Fibroblast of lung (primary cell): ENCODE measurements at places on chromosomes 11 and 22.

DNA sequence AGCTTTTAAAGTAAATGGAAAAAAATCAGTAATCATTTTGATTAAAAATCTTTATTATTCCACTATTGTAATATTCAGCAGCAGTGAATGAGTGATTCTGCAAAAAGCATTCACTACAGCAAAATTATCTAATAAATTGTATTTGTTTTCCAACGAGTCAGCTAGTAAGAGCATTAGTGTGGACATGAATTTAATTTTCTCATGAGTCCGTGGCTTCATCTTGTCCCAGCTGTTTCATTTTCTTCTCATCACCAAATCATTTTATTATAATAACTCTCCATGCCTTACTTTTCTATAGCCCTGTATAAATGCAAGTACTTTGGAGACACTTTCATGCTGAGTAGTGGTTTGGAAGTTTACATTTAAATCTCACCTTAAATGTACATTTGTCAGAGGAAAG lies 66.2 kb downstream of the FANCF start:
- DNase-seq = no peak

- no peak for DNase-seq
Observed at GRCh38 chr11:17165247-17165890, 42.4 kb downstream of the PIK3C2A start.

DNA sequence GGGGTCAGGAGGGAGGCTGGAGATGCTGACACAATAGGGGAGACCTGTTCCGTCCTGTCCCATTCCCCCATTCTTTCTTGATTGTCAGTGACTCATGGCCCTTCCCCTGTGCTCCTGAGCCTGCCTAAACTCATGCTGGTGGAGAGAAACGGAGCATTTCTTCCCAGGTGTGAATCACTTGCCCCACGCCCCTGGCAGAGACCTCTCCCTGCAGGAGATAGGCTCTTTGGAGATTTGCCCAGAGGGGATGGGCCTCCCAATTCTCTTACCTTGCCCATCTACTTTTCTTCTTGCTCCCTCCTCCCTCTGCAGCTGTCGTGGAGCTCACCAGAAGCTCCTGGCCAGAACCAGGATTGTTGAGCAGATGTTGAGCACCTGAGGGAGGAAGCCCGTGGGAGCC lies 121.9 kb upstream of the OR9Q1 start:
- no peak for DNase-seq

DNA sequence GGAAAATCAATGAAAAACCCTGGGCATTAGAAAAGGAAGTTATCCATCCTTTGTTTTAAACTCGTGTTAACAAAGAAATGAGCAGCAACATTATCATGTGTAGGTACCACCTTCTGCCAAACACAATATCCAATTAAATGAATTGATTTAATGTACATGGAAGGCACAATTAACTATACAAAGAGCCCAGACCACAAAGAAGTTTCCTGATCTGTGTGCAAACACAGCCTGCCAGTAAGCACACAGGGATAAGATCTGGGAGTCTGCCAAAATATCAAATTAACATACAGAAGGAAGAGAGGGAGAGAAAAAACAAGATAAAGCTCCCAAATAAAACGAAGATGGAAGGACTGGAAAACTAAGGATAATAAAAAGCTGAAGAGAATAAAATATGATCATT lies 54.1 kb upstream of the SLC25A1 start:
- no peak for DNase-seq

- no peak for DNase-seq
Observed at GRCh38 chr11:74951226-74951625, 2.2 kb downstream of the SPCS2 start.

- peak; percentile 69 for DNase-seq
Observed at GRCh38 chr11:131064373-131064991, 148.2 kb upstream of the SNX19 start.

- DNase-seq = peak; percentile 67
Observed at GRCh38 chr22:50218996-50219727, 18.4 kb downstream of the SELENOO start.

DNA sequence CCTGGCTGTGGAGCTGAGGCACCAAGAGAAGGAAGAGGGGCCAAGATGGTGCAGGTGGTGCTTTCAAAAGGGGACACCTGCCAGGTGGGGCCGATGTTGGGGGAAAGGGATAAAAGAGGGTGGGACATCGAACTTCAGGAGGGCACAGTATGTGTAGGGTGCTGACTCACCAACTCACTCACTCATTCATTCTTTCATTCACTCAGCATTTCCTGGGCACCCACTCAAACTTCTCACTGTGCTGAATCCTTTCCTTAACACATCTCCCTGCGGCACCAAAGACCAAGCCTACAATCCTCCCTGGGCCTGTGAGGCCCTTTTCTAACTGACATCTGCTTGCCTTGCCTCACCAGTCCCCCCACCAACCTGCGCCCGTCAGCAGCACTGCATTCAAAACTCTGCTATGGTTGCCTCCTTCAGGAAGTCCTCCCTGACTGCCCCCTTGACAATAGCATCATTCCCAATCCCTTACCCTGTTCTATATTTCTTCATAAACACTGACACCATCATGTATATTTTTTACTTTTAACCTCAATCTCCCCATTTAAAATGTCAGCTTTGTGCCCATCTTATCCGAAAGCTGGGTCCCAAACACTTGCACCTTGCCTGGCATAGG lies 246.6 kb downstream of the MN1 start:
- DNase-seq = peak; percentile 42

DNA sequence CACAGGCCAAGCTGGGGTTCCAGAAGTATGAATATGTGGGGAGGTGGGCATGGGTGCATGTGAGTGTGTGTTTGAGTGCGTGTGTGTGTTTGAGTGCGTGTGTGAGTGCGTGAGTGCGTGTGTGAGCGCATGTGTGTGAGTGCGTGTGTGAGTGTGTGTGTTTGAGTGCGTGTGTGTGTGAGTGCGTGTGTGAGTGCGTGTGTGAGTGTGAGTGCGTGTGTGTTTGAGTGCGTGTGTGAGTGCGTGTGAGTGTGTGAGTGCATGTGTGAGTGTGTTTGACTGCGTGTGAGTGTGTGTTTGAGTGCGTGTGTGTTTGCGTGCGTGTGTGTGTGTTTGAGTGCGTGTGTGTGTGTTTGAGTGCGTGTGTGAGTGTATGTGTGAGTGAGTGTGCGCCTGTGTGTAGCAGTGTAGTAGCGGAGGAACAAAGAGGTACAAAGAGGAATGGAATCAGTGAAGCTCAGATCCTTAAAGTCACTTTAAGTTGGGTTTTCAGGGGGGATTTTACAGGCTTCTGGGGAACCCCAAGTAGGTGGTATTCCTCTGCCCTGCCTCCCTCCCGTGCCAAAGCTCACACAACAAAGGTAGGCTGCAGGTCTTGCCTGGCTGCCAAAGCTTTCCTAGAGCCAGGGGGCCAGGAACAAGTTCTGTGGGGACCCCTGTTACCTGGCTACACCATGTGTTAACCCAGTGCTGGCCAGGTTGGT lies 137.1 kb downstream of the KIRREL3 start:
- no peak for DNase-seq

GRCh38 chr11:69808667-69809086 lies 10.5 kb downstream of the FGF3 start:
- peak; percentile 27 for DNase-seq

DNA sequence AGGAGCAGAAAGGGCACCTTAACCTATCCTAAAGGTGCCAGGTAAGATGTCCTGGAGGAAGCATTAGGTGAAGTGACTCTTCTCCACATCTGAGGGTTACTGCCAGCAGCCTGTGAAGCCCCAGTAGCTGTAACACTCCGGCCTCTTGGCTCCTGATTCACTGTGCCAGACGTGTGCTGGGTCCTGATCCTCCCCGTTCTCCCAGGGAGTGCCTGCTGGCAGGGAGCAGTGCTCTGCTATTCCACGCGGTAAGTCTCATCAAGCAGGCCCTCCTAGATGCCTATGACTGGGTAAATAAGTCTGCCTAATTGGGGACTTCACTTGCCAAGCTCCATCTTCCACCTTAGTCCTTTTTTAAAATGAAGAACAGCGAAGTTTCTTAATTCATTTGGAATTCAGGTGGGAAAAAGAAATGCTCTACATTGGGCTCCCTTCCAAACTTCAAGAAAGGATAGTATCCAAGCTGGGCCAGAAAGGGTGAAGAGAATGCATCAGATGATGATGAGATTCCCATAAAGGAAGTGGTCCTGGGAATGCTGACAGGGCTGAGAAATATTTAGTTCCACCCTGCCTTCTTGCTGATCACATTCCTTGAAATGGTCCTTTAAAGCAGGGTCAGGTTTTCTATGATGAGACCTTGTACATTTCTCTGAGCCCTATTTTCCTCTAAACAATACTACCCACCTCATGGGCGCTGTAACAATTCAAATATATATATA lies 188.0 kb downstream of the MAML2 start:
- DNase-seq = peak; percentile 56

GRCh38 chr11:35265755-35266454 lies 126.9 kb downstream of the CD44 start:
- no peak for DNase-seq

GRCh38 chr22:32331236-32331917 lies 26.3 kb upstream of the RFPL3 start:
- no peak for DNase-seq

DNA sequence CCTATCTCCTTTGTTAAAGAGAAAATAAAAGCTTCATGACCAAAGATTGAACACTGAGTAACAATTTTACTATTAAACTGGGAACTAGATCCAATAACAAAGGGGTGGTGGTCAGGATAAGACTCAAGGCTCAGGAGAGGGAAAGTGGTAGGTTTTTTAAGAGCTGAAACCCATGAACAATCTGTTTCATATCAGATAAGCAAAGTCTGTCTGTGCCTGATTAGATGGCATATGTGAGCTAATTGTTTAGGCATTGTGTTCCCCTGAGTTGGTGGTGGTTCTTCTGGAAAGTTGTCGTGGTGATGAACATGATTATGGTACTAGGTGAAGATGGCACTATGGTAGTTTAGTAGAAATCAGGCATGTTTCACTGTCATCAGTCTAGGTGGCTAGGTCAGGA lies 24.4 kb downstream of the USP47 start:
- no peak for DNase-seq

- no peak for DNase-seq
Observed at GRCh38 chr11:71542879-71543777, 5.1 kb upstream of the KRTAP5-9 start.

- no peak for DNase-seq
Observed at GRCh38 chr11:11845071-11845470, 3.3 kb downstream of the USP47 start.

- DNase-seq = no peak
Observed at GRCh38 chr11:89457190-89457589, 34.0 kb downstream of the NOX4 start.

GRCh38 chr11:13859892-13860291 lies 102.6 kb upstream of the SPON1 start:
- no peak for DNase-seq

DNA sequence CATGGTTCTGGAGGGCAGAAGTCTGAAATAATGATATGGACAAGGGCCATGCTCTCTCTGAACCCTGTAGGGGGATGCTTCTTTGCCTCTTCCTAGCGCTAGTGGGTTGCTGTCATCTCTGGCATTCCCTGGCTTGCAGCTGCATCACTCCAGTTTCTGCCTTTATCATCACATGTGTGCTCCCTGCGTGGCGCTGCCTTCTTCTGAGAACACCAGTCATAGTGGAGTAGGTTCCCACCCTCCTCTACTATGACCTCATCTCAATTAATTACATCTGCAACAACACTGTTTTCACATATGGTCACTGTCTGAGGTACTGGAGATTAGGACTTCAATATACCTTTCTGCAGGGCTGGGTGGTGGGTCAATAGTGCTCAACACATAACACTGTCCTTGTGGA lies 402.3 kb upstream of the NARS2 start:
- peak; percentile 12 for DNase-seq

- DNase-seq = peak; percentile 51
Observed at GRCh38 chr11:74311352-74311926, at the start of gene P4HA3. Gene P4HA3, minus strand, starts transcription at chr11:74311640. Its CDS starts 29 bp downstream, at chr11:74311611.

- no peak for DNase-seq
Observed at GRCh38 chr22:39245130-39246039, 603 bp upstream of the PDGFB start.

GRCh38 chr11:66142370-66143263 lies 72.5 kb downstream of the PACS1 start:
- peak; percentile 79 for DNase-seq

DNA sequence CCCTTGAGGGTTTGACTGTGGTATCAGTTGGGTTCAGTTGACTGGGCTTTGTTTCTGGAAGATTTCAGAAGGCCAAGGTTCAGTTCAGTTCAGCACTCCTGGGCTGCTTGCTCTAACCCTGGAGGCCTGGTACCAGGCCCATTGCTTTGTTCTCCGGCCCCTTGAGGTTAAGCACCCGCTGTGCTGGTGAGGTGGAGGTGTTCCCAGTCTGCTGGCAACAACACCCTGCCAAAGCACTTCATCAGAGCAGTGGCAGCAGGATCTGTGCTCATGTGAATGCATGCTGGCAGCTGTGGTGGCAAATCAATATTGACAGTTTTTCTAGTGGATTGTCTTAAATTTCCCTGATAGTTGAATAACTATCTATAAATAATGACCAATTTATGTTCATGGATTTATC lies 3.8 kb upstream of the SCGB1D1 start:
- DNase-seq = no peak

DNA sequence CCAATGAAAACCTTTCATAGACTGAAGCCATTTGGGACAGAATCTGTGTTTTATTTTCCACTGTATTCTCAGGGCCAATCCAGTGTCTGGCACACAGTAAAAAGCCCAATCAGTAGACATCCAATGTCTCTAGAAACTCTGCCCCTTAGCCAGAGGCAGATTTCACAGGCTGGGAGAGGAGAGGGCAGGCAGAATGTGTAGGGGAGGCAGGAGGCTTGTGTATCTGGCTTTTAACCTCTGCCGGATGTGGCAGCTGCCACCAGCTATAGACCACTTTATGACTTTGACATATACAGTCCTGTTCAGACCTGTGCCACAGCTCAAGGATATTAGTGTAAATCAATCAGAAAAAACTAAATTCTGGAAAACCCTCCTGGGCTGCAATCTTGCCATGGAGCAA lies 4.4 kb downstream of the EXPH5 start:
- no peak for DNase-seq

- peak; percentile 69 for DNase-seq
Observed at GRCh38 chr11:68998390-68998911, 14.6 kb downstream of the MRGPRF start.

- DNase-seq = no peak
Observed at GRCh38 chr22:19548964-19549363, 24.8 kb upstream of the CLDN5 start.
